ENCODE measurements at places on chromosomes 3 and 15.

GRCh38 chr3:62098646-62099365, 274.5 kb downstream of the FEZF2 start:
- DNase-seq = no peak

DNA sequence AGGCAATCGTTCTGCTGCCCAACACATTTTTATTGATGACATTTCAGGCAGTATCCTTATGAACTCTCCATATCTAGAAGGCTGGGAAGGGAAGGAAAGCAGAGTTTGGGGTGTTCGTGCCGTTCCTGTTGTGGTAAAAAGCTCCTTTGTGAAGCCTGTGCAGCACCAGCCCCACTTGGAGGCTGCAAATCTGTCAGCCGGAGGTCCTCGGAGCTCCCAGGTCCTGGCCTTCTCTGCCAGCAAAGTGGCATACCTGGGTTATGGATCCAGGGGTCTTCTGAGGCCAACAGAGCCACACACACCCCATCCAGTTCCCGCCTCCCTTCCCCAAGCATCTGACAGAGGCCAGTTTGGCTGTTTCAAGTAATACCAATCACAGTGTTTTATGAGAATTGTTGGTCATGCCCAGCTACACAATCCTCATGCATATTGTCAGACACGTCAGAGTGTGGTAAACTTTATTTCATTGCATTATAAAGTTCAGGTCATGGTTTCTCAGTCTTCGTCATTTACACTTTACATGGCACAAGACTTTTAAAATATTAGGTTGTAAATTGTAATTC, 15.9 kb upstream of the USP3 start:
- no peak for DNase-seq

GRCh38 chr15:37078566-37078965, 21.8 kb downstream of the MEIS2 start:
- no peak for DNase-seq

GRCh38 chr3:139534455-139534812, 5.1 kb downstream of the RBP1 start:
- no peak for DNase-seq

GRCh38 chr3:45759851-45760250, 36.5 kb downstream of the SLC6A20 start:
- no peak for DNase-seq

DNA sequence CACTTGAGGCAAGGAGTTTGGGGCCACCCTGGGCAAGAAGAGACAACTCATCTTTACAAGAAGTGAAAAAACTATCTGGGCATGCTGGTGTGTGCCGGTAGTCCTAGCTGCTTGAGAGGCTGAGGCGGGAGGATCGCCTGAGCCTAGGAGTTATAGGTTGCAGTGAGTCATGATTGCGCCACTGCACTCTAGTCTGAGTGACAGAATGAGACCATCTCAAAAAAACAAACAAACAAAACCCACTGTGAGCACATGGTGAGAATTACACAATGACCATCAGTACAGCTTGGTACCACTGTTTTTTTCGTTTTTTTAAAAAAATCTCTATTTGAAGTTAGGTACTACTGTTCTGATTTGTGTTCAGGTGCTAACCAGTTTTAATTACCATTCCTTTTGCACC, 13.6 kb downstream of the VPS39 start:
- no peak for DNase-seq

- no peak for DNase-seq
Measured at GRCh38 chr15:70204652-70205051, 106.9 kb upstream of the TLE3 start.

- no peak for DNase-seq
Measured at GRCh38 chr15:35993196-35993595, 447.2 kb upstream of the DPH6 start.

- DNase-seq = no peak
Measured at GRCh38 chr3:196596355-196596754, 27.9 kb downstream of the FBXO45 start.

DNA sequence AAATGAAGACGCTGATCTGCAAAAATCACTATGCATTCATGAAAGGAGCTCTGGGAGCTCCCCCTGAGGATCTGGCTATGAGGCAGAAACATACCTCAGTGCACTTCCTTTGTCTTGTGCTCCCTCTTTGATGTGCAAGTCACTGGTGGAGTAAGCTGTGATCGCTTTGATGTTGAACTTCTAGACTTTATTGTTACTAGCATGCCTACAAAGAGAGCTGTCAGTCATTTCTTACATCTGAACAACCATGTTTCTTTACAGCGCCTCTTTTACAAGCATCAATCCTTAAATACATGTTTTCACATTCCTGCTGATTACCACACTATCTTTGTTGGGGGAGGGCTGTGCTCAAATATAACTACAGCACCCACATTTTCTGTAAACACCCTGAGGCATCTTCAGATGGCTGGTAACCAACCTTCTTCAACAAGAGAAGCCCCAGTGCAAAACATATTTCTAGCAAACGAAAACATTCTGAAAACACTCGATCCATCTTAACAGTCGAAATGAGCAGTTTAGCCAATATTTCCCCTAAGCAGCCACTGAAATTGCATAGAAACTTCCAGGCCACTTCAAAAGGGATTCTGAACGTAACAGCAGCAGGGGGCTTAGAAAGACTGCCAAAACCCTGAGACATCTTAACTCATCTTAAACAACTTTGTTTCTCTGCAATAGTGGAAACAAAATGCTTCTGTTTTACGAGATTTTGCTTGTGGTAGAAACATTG, 101.9 kb upstream of the ICE2 start:
- DNase-seq = no peak

GRCh38 chr3:50297384-50297775, 1.8 kb downstream of the HYAL3 start:
- no peak for DNase-seq

DNA sequence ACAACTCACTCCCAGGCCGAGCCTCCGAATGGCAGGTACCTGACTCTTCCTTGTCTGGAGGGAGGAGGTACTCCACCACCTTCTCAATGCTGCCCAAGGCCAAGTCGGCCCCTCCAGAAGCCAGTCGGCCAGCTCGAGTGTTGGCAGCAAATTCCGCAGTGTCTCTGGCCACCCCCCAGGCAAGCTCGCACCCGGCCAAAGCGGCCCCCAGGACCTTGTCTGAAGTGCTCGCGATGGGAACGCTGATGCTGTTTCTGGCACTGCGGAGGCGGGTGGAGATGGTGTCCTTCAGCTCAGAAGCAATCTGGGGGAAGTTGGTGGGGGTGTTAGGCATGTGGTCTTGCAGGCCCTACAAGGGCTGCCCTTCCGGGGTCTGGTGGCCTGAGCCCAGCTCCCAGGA, 9.2 kb downstream of the PLIN1 start:
- no peak for DNase-seq

- DNase-seq = no peak
Measured at GRCh38 chr3:42265059-42265991, 660 bp downstream of the CCK start.

GRCh38 chr3:170802164-170803151, 67.5 kb downstream of the RPL22L1 start:
- no peak for DNase-seq

DNA sequence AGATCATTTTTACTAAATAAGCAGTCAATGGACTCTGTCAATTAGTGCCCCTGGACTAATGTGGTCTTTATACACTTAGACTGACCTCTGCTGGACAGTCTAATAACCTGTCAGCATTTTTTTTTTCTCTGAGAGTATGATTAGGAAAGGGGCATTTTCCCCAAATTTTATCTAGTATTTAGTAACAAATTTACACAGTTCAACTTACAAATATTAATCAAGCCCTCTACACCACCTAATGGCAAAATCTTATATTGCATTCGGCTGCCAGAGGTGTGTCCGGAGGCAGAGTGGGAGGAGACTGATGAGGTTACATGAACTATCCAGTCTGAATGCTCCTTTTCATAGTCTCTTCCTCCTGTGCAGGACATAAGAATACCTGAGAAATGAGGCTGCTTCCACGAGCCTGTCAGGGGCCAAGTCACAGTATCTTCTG, 36.0 kb upstream of the COLQ start:
- peak; percentile 20 for DNase-seq

DNA sequence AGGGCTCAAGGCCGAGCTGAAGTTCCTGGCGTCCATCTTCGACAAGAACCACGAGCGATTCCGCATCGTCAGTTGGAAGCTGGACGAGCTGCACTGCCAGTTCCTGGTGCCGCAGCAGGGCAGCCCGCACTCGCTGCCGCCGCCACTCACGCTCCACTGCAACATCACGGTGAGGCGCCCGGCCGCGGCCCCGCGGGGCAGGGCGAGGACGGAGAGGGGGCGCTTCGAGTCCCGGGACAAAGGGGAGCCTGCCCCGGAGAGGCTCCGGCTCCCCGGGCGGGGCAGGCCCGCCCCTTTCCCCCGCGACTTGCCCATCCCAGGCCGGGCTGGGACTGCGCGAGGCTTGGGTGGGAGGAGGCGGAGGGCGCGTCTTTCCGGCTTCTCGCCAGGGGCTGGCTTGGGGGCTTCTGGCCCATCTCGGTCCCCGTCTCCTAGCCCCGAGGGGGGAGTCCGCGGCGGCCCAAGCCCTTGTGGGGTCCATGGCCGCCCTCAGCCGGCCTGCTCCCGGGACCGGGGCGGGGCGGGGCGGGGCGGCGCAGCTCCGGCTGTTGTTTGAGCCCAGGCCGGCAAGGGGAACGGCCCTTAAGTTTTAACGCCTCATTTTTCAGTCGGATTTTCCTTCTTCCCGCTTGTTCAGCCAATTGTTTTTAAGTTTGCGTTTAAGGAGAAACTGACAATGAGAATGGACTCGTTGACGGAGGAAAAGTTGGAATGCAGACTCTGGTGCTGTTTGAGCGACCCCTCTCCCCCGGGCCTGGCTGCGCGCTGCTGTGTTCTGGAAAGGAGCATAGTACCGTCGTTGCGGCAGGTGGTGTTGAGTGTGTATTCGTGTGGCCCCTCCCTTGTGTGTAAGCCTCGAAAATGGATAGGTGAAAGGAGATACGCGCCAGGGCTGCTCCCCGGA, 683 bp downstream of the UBE2Q2 start:
- DNase-seq = peak; percentile 74

GRCh38 chr3:52446631-52447511, 2.0 kb upstream of the SEMA3G start:
- DNase-seq = peak; percentile 39

DNA sequence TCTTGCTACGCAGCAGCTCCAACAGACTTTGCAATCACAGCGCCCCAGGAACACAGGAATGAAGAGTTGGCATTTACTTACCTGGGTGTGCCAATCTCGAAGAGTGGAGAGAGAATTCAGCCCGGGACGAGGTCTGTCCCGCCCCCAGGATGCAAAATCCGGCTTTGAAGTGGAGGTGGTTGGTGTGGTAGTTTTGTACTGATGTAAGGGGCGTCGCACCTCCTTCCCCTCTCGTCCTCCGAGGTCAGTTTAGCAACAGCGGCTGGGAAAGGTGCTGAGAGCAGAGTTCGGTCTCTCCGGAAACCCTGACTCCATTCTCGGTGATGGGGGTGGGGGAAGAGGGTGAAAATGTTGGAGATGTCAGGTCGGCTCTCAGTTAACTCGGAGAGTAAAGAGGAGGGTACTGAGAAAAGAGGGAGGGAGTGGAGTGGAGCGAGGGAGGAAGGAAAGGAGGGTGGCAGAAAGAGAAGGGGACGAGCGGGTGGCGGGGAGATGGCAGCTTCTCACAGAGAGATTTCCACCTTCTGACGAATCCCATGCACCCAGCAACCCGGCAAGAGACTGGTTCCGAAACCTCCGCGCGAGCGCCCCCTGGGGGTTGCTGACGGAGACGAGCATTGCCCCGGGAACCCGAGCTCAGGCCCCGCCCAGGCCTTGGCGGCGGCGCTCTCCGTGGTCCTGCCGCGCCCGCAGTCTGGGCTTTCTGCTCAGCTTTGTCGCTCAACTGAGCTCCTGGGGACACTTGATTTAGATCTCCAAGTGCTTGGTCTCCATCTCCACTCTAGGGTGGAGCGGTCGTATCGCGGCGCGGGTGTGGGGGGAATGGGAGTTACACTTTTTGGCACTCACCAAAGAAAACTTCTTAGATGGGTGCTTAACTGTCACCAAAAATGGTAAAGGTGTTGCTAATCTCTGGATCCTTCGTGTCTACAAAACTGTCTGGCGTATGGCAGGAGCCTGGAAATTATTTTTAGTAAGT, at the start of gene CPNE4:
Gene CPNE4 (minus strand): TSS at position 529 of the 979 bp plus-strand sequence.
- DNase-seq = peak; percentile 79

GRCh38 chr3:154132777-154133375, 11.7 kb downstream of the ARHGEF26 start:
- DNase-seq = no peak

- DNase-seq = no peak
Measured at GRCh38 chr3:14188041-14188754, 9.6 kb downstream of the LSM3 start.

DNA sequence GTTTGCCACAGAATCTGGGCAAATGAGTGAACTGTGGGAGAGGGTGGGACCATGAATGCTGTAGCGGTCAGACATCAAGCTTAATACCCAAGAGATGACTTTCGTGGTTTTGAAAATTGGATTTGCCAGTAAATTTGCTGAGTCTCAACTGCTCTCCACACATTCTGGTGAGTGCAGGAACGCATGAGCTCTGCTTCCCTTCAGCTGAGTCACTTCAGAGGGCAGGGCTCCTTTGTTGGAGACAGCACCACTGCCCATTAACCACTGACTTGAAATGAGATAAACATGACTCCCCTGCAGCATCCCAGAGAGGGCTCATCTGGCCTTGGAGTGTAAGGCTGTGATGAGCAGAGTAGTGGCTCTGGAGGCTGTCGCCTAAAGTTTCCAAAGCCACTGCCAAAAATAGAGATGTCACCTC, 22.6 kb downstream of the RARRES1 start:
- no peak for DNase-seq
